ENCODE measurements at places on chromosomes 6 and 20. TPM values are rescaled to one million over a fixed set of nuclear protein-coding genes. Genes with fewer than 3 reads are reported as not detected.

PNPLA1 gene
- not detected for total RNA-seq

DNAH8 gene
- total RNA-seq: not detected

- DNase-seq: no peak
These were observed 69.0 kb upstream of the UST start for GRCh38 chr6:148677594-148678476.

AIG1 gene
- 47.4 TPM for total RNA-seq

DNA sequence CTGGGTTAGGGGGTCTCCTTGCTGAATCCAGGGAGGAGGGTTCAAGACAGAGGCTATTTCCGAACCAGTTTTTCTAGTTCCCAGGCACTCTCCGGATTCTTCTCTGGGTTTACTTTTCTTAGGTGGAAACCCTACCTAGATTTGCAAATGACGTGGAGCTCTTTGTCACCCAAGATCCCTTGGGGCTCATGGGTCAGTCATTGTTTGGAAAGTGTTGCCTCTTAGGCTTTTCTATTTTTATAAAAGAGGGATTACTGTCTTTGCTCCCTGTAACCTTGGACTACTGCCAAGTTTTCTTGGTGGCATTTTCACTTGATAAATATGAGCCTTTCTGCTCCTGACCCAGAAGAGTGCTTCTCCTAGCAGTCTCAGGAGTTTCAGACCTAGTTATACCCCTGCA lies 33.6 kb downstream of the FAM209B start:
- DNase-seq: no peak

GRCh38 chr6:53925891-53926290 lies 131.1 kb downstream of the LRRC1 start:
- no peak for DNase-seq

DNA sequence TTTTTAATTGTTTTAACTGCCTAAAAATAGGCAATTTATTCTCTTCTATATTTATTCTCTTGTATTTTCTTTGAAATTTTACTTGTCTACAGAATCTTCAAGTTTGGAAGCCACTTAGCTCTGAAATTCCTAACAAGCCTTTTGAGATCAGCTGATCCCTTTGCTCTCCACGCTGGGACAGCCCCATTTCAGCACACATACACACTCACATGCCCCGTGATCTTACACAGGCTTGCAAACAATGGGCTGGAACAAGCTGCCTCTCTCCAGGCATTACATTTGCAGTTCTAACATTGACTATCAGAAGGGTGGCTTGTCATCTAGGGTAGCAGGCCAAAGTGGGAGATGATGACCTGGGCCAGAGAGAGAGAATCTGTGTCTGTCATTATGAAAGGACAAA lies 62.1 kb upstream of the RAB32 start:
- no peak for DNase-seq

TMEM244 gene
- not detected for total RNA-seq

GRCh38 chr6:144305567-144305966 lies 20.4 kb downstream of the UTRN start:
- DNase-seq: no peak

- peak; percentile 43 for DNase-seq
These were observed 41.5 kb upstream of the ADGRF1 start for GRCh38 chr6:47083586-47084047.

DNA sequence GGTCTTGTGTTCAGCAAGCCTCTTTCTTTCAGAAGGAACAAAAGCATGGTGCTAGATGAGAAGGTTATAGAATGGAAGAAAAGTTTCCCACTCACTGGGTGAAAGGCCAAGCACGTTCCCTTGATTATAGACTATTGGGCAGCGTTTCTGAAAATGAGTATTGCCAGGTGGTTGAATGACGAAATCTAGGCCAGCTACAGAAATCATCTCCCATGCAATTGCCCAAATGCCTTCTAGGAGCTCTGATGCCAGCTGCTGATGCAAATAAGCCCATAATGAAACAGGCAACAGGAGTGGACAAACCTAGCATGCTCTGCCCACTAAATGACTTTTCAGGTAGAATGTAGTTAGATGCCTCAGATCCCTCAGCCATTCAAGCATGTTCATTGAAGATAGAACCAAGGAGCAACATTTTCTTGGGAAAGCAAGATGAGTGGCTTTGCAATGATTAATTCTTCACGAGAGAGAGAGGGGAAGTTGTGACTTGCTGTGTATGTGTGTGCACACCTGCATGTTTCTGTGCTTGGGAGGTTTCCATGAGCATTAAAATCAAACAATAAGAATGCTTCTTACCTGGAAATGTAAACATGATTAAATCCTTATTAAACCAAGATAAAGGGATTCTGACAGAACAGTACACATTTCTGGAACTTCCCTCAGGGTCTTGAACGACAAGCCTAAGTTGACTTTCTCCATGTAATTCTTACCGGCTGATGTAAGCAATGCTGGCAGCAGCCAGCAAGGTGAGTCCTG lies 43.6 kb downstream of the ADTRP start:
- no peak for DNase-seq

- no peak for DNase-seq
These were observed 108.1 kb downstream of the FAM50B start for GRCh38 chr6:3957321-3957720.

- DNase-seq: no peak
These were observed 510.7 kb upstream of the SULF2 start for GRCh38 chr20:48295966-48296421.

BYSL gene
- 8.7 TPM for total RNA-seq

SLPI gene
- 68.1 TPM for total RNA-seq

GRCh38 chr6:133214267-133214666 lies 26.9 kb upstream of the EYA4 start:
- no peak for DNase-seq

GRCh38 chr6:154363821-154364220 lies 7.2 kb upstream of the IPCEF1 start:
- no peak for DNase-seq

GRCh38 chr20:14418376-14418775 lies 81.0 kb upstream of the FLRT3 start:
- DNase-seq: no peak

DNA sequence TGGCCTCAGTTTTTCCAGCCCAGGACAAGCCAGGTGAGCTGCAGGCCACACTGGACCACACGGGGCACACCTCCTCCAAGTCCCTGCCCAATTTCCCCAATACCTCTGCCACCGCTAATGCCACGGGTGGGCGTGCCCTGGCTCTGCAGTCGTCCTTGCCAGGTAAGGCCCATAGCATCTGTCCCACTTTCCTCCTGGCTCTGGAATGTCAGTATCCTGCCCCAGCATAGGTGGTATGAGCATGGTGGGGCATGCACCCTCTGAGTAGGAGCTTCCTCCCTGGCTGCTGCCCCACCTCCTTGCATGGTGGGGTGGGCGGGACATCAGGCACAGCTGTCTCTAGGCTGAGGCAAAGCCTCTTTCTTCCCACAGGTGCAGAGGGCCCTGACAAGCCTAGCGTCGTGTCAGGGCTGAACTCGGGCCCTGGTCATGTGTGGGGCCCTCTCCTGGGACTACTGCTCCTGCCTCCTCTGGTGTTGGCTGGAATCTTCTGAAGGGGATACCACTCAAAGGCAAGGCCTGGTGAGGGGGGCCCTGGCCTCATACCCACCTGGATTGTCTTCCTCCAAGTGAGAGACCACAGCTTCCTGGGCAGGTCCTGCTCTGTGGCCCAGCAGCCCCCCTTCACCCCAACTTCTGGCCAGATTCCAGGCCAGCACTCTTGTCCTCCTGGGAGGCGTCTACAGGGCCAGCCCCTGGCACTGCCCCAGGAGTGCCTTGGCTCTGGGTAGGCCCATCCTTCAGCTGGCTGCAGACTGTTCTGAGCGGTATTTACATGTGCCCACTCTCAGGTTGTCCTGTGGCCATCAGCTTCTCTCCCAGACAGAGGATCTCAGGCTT lies 9.1 kb downstream of the PI16 start:
- no peak for DNase-seq

NFS1 gene
- 10.3 TPM for total RNA-seq

DNA sequence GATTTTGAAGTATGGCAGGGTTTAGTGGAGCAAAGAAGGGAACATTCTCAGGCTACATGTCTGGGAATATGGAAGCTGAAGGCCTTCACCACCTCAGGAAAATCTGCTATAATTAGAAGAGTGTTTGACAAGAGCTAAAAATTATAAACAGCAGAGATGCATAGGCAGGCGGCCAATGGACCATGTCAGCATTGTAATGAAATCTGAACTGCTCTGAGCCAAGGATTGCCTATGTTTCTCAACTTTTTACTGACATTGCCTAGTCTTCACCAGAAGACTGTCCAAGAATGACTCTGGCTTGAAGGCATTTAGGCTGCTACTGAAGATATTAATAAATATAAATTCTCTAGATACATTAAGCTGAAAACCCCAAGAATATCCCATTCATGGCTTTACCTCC lies 84.1 kb downstream of the C6orf52 start:
- no peak for DNase-seq

LINC00237 gene
- not detected for total RNA-seq

DNA sequence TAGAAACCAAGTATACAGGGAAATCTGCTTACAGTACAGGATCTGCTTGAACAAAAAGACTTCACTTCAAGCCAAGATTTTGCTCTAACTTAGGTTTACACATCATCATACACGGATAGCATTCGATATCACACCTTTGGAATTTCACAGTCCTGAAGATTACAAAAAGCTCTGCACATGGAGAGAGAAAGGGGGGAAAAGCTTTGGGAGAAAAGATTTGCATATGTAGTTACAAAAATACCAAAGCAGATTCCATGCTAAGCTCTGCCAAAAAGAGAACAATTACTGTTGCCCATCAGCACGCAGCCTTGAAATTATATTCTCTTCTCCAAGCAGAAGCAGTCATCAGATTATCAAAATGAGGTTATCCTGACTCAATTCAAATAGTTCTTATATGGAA lies 62.0 kb downstream of the HIVEP2 start:
- DNase-seq: no peak

GRCh38 chr20:60857708-60858107 lies 394.4 kb upstream of the CDH4 start:
- DNase-seq: no peak

GRCh38 chr6:33433544-33434191 lies 13.8 kb downstream of the SYNGAP1 start:
- no peak for DNase-seq

- no peak for DNase-seq
These were observed 49.3 kb upstream of the FLRT3 start for GRCh38 chr20:14386726-14387125.

DNA sequence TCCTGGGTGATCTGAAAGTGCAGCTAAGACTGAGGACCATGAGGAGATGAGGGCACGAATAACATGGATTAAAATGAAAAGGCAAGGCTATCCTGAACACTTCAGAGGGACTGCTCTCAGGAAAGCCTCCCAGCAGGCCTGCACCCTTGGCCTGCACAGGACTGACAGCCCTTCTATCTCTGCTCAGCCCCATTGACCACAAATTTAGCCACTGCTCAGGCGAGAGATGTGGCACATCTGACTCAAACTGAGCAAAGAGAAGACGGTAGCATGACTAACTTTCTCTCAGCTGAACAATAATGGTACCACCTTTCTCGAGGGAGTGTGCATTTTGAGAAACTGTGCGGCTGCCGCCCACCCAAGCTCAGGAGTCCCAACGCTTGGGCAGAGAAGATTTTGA lies 257.5 kb downstream of the ADGB start:
- DNase-seq: no peak

PPP1R11 gene
- total RNA-seq: 54.5 TPM

REM1 gene
- total RNA-seq: not detected

C4B gene
- 1.2 TPM for total RNA-seq

- no peak for DNase-seq
These were observed 40.0 kb upstream of the PTPRT start for GRCh38 chr20:43229696-43230095.

DNA sequence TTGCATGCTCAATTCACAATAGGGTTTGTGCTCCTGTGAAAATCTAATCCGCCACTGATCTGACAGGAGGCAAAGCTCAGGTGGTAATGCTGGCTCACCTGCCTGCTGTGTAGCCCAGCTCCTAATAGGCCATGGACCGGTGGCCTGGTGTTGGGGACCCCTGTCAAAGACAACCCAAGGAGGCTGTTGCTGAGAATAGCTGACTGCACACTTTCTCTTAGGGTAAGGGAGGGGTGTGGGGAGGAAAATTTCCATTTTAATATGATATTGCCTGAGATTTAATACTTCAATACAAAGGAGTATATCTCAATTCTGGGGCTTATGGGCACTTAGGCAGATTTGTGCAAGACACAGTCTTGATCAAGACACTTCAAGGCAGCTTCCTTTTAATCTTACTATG lies 105.8 kb downstream of the ALDH8A1 start:
- no peak for DNase-seq

DNA sequence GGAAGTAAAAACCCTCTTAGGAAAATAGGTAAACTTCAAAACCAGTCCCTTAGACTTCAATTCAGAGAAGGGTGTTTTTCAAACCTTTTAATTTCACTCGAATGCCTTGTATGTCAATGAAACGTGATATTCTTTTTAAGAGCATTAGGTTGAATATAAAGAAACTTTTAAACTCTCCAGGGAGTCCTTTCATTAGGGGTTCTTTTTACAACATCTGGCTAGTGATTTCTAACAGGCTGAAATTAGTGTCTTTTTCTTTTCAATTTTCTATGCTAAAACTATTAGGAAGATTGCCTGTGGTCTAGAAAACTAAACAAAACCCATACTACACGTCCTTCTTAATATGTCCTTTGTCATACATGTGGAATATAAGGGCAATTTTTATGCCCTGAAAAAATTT lies 569.7 kb upstream of the CITED2 start:
- DNase-seq: no peak

DNMT3B gene
- total RNA-seq: 14.2 TPM

DNA sequence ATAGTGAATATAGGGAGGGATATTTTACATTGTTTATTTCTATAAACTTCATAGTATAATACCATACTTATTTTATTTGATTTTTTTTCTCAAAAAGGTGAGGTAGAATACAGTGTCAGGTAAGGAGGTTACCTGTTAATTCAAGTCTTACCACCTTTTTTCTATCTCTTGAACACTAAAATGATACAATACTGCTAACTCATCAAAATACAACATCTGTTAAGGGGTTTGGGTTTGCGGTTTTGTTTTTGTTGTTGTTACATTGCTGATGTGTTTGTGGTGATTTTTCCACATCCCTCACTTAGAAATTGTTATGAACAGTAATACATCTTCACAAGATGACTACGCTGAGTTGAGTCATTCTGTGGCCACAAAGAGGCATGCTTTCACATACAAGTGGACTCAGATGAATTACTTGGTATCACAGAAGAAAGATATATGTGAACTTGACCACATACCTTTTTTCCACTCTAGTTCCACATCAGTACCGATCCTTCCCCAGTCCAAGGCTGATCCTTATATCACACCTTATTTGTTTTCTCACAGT lies 139.4 kb upstream of the ID4 start:
- no peak for DNase-seq

- no peak for DNase-seq
These were observed 187.8 kb downstream of the TAF4 start for GRCh38 chr20:61877776-61878477.

- no peak for DNase-seq
These were observed at the start of gene HLA-DRB1 for GRCh38 chr6:32589596-32590449. TSS of gene HLA-DRB1 (minus strand) at chr6:32589848. CDS start at chr6:32589742, 106 bp downstream.

Measured in epithelial cell of proximal tubule (primary cell).